ENCODE measurements at places on chromosomes 16 and 17.
A peak's percentile ranks its signal among the peaks of the same experiment; 100 is the strongest.

DNA sequence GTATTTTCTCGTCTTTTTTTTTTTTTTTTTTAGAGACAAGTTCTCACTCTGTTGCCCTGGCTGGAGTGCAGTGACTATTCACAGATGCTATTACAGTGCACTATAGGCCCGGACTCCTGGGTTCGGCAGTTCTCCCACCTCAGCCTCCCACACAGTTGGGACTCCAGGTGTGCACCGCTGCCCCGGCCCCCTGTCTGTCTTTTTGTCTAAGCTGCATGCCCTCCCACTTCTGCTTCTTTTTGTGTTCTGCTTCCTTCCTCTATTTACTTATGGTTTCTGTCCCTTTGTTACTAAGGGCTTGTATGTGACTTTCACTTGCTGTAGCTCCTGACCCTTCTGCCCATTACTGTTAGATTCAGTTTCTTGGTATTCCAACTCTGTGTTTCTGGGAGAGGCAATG, 20.5 kb downstream of the SLC7A6 start:
- DNase-seq: no peak

- DNase-seq: peak; percentile 62
Observed at GRCh38 chr16:79599837-79600637, 500 bp downstream of the MAF start.

- no peak for DNase-seq
Observed at GRCh38 chr17:3773511-3773910, 27.5 kb downstream of the ITGAE start.

DNA sequence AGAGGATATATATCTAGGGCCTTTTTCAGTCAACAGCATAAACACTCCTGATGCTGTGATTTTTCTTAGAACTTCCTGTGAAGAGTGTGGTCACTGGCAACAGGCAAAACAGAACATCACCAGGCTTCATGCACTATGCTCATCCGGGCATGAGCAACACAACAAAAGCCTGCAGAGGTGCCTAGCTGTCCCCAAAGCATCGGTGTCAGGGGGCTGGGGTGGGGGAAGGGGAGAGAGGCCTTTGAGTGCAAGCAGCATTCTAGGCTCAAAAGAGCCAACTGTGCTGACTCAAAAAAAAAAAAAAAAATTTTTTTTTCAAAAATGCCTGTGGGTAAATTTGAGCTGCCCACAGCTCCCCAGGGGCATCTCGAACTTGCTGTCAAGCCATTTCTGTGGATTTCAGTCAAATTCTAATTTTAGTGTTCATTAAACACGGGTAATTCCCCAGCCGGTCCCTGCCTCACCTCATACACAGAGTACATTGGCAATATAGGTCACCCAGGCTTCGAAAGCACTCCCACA, 194.6 kb upstream of the DYNLRB2 start:
- DNase-seq: no peak

- no peak for DNase-seq
Observed at GRCh38 chr17:17493249-17493985, 2.8 kb downstream of the RASD1 start.

DNA sequence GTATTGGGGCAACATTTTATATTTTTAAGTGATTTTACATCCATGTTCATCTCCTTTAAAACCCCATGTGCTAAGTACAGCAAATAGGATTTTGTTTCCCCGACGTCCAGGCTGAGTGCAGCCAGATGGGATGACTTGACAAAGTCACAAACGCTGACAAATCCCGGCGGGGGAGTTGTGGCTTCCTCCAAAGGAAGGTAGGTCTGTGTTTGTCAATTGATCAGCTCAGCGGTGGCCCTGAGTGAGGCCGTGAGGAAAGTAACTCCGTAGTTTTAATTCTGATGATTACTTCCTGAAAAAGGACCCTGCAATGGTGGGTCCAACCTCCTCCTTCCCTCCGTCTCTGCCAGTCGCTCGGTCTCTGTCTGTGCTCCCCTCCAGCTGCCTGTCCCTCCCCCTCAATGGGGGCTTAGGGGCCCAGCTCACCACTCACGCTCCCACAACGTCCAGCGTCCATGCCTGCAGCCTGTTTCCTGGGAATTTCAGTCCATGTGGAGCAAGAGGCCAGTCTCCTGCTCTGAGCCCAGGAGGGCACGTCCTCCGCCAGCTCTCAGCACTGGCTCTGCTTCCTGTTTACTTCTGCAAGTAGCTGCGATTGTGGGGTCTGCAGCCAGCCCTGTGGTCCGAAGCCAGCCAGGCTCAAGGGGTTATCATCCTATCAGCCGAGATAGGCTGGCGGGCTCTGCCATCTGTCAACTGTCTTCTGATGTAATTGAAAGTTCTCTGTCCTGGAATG, 209.4 kb upstream of the FOXF1 start:
- no peak for DNase-seq

DNA sequence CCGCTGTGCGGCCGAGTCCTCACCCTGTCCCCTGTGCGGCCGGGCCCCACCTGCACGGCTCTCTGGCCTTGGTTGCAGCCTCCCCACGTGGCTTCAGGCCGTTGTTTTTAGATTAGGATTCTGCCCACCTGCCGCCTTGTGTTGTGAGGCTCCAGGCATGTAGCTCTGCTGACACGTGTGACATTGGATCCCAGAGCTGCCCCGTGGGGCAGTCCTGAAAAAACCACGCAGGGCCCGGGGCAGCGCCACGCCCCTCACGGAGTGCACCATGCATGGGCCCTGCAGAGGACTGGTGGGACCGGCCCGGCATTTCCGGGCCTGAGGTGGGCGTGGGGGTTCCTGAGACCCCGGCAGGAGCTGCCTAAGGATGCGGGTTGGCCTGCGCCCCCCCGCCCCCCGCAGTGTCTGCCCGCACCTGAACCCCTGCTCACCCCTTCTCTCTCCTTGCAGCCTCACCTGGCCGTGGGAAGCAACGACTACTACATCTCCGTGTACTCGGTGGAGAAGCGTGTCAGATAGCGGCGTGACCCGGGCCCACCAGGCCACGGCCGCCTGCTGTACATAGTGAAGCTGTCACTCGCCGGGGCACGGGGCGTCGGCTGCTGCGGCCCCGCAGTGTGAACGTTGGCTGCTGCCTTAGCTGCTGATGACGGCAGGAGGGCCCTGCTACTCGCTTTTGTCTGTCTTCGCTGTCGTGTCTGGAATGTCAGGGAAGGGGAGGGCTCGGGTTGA, 27.7 kb upstream of the CHMP6 start:
- no peak for DNase-seq

GRCh38 chr17:76917829-76918228, 49.6 kb downstream of the MGAT5B start:
- no peak for DNase-seq

- DNase-seq: no peak
Observed at GRCh38 chr16:11756248-11756647, 13.6 kb upstream of the TXNDC11 start.

- DNase-seq: no peak
Observed at GRCh38 chr16:14564323-14564722, 65.7 kb downstream of the PARN start.

DNA sequence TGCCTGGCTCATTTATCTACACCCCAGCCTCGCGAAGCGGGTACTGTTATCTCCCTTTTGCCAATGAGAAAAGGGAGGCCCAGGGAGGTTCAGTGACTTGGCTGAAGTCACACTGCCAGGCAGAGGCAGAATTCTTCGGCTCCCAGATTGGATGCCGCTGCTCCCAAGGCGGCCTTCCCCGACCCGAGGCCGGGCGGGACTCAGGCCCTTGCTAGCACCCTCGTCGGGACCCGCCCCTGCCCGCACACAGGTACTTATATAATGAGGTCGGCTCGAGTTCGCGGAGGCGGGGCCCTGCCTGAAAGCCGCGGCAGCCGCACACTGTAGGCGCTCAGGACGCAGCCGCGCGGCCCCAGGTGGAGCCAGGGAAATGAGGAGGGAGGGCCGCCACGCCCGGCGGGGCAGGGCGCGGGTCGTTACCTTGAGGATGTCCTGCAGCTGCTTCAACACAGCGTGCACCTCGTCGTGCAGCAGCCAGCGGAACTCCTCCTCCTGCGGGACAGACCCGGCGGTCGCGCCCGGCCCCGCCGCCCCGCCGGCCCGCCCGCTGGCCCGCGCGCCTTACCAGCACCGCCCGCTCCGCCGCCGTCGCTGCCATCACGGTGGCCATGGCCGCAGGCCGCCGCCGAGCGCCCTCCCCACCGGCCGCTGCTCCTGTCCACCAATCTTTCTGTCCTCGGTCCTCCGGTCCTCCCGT, at the start of gene ROGDI:
TSS of gene ROGDI (minus strand) at position 672 of the 697 bp plus-strand sequence. CDS start at position 610, 62 bp downstream.
- peak; percentile 73 for DNase-seq

DNA sequence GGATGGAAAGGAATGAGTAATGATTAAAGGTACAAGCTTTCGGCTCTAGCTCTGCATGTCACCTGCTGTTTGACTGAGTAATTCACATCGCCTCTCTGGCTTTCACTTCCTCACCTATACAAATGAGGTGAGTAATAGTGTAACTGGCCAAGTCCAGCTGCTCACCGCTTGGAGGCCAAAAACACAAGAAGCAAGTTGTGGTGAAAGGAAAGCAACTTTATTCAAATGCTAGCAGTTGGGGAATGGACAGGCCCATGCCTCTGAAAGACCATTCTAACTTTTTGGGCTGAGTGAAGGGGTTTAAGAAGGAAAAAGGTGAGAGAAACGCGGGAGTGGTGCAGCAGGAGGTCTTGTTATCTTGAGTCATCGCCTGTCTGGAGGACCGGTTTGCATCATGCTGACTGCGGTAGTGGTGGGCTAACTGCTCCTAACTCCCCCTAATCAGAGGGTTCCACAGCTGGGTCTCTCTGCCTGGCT, 45.7 kb upstream of the CSNK2A2 start:
- no peak for DNase-seq

- no peak for DNase-seq
Observed at GRCh38 chr17:14089179-14089578, 19.9 kb downstream of the COX10 start.

DNA sequence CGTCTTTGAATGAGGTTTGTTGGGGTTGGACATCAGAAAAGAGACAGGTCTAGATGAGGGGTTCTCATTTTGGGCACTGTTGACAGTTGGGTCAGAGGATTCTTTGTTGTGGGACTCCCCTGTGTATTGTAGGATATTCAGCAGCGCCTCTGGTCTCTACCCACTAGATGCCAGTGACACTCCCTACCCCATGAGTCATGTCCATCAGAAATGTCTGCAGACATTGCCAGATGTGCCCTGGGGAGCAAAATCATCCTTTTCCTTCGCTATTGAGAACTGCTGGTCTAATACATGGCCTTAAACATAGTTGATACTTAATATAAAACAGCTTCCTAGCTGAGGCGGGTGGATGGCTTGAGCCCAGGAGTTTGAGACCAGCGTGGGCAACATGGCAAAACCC, 3.1 kb downstream of the ABAT start:
- DNase-seq: no peak

DNA sequence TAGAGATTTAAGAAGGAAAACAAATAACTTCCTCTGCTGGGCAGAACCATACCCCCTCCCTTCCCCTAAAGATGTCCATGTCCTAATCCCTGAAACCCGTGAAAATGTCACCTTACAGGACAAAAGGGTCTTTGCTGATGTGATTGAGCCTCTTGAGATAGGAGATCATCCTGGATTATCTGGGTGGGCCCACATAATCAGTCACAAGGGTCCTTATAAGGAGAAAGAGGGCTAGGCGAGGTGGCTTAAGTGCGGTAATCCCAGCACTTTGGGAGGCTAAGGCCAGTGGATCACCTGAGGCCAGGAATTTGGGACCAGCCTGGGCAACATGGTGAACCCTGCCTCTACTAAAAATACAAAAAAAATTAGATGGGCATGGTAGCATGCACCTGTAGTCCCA, 12.0 kb upstream of the SLC39A11 start:
- DNase-seq: no peak

DNA sequence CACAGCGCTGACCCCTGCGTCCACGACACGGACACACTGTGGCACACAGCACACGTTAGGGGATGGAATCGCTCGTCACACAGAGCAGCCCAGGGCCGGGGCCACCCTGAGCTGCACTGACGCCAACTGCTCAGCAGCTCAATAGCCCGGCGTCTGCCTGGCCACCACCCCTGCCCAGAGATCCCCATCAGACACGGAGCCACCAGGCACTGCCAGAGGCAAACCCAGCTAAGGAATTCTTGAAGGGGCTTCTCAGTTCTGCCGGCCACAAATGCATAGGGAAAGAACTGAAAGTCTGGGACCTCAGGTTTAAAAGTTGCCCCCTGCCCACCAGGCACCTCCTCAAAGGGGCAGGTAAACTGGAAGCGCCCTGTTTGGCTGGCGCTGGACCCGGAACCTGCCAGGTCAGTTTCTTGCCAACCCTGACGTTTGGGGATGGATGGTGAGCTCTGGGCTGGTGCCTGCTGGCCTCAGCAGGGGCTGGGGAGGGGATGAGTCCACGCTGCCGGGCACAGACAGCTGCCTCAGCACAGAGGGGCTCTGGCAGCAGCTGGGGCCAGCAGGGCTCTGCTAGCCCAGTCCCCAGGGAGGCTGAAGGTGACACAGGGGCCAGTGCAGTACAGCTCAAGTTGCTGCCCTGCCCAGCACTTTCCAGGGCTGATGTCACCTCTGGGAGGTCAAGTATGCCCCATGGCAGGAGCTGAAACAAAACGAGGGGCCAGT, 33.2 kb downstream of the TIMM22 start:
- DNase-seq: no peak

- DNase-seq: no peak
Observed at GRCh38 chr17:4100883-4101756, 41.7 kb downstream of the ZZEF1 start.

DNA sequence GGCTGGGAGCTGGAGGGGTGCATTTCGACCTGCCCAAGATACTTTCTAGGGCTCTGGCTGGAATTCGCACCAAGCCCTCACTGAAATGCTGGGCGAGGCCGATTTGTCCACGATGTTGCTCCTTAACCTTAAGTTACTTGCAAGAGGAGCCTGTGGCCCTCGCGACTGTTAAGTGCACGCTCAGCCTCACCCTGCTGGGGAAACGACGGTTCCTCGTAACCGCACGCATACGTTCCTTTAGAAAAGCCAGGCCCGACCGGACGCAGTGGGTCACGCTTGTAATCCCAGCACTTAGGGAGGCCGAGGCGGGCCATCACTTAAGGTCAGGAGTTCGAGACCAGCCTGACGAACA, 607 bp upstream of the NCOR1 start:
- DNase-seq: no peak

- no peak for DNase-seq
Observed at GRCh38 chr16:3475604-3476375, 19.5 kb downstream of the C16orf90 start.

GRCh38 chr16:58265480-58266052, 29.3 kb downstream of the PRSS54 start:
- no peak for DNase-seq

DNA sequence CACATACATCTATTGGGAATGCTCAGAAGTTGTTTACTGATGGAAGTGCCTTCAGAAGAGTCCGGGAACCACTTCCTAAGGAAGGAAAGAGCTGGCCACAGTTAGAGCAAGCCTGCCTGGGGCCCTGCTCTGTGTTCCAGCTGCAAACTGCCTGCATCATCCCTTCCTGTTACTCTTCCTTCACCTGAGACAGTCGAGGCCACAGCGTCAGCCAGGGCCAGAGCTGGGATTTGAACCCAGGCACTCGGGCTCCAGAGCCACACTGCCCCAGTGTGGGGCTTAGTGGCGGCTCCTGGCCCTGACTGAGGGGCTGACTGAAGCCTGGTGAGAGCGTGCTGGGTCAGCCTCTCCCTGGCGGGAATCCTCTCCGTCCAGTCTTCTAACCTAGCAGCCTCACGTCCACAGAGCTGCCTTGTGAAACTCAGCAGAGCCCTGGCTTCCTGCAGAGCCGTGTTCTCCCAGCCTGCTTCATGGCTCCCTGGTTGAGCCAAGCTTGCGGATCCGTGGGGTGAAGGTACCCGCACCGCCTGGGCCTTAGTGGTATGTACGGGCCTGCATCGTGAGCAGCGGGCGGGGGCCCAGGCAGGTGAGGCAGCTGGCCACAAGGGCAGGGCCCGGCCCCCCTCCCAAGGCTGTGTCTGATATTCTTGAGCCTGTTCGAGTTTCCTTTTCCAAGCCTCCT, 4.6 kb upstream of the C17orf99 start:
- DNase-seq: no peak

- DNase-seq: no peak
Observed at GRCh38 chr17:19646788-19647696, 1.5 kb upstream of the ALDH3A2 start.
